Lower lobe of right lung (tissue), 2 donors: ENCODE measurements at places on chromosomes 1 and 21.

DNA sequence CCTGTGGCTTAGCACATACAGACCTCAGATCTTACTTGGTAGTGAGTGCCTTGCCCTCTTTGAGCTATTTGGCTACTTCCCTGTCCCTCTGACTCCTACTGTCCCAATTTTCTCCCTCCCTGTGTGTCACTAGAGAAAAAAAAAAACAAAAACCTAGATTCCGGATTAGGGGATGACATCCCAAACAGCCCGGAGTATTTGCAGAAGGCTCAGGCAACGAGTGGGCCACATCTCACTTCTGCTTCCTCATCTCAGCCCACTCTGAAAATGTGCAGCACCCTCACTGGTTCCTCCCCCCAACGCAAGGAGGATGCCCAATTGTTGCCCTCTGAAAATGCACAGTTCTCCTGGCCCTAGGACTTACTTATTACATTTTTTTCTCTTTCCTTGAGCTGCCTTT, 4.9 kb downstream of the NHLH1 start:
- H3K36me3 ChIP-seq, result no peaks in the 10 kb centered on the region
- H3K4me1 ChIP-seq, result peaks cover 19% of the 10 kb centered on the region
- no peak for DNase-seq
- no peak overlapping the region for H3K27ac ChIP-seq
- no peak overlapping the region for H3K4me3 ChIP-seq
- H3K27me3 ChIP-seq, result peaks cover 14% of the 10 kb centered on the region

GRCh38 chr1:177340601-177341067, 169.9 kb downstream of the BRINP2 start:
- peaks cover 3% of the 10 kb centered on the region for H3K27me3 ChIP-seq
- no peak overlapping the region for H3K4me3 ChIP-seq
- H3K36me3 ChIP-seq, result no peaks in the 10 kb centered on the region

DNA sequence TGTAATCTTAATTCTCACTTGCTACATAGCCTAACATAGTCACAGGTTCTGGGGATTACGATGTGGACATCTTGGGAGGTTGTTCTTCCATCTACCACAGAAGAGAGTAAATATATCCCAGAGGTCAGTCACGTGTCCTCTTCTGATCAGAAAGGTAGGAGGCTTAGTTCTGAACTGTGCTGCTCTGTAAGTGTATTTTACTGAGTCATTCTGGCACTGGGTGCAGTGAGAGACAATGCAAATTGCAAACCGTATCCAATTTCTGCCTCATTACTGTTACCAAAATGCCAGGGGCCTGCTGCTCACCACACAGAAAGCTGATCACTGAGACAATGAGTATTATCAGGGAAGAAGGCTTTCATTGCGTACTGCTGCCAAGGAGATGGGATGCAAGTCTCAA, 104.0 kb downstream of the GABPA start:
- no peaks in the 10 kb centered on the region for H3K4me1 ChIP-seq
- H3K27ac ChIP-seq, result no peak overlapping the region
- no peak for DNase-seq
- no peak overlapping the region for H3K4me3 ChIP-seq
- H3K36me3 ChIP-seq, result no peaks in the 10 kb centered on the region
- H3K27me3 ChIP-seq, result no peaks in the 10 kb centered on the region

- no peak overlapping the region for H3K4me3 ChIP-seq
- H3K36me3 ChIP-seq, result no peaks in the 10 kb centered on the region
- no peak overlapping the region for H3K27ac ChIP-seq
- no peaks in the 10 kb centered on the region for H3K27me3 ChIP-seq
- no peaks in the 10 kb centered on the region for H3K4me1 ChIP-seq
Observed at GRCh38 chr1:193260056-193260745, 73.8 kb upstream of the B3GALT2 start.

GRCh38 chr1:97562081-97562480, 358.8 kb downstream of the DPYD start:
- H3K27ac ChIP-seq, result no peak overlapping the region
- no peak overlapping the region for H3K4me3 ChIP-seq
- H3K36me3 ChIP-seq, result no peaks in the 10 kb centered on the region
- no peak for DNase-seq
- H3K4me1 ChIP-seq, result no peaks in the 10 kb centered on the region
